ENCODE measurements at places on chromosomes 2 and 18.

- DNase-seq: no peak
Observed at GRCh38 chr2:60100034-60100433, 453.4 kb downstream of the BCL11A start.

DNA sequence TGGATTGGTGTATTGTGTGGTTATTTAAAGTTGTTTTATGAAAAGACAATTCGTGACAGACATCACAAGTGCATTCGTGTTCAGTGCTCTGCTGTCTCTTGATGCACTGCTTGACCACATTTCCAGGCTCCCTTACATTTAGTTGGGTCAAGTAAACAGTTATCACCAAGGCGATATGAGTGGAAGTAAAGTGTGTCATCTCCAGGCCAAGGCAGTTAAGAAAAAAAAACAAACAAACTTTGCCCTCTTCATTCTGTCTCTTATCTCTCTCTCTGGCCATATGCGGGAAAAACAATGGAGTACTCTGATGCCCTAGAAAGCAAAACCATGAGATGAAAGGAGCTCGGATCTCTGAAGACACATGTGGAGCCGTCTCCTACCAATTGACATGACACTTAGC is 131.1 kb downstream of the DSEL start:
- DNase-seq: no peak

DNA sequence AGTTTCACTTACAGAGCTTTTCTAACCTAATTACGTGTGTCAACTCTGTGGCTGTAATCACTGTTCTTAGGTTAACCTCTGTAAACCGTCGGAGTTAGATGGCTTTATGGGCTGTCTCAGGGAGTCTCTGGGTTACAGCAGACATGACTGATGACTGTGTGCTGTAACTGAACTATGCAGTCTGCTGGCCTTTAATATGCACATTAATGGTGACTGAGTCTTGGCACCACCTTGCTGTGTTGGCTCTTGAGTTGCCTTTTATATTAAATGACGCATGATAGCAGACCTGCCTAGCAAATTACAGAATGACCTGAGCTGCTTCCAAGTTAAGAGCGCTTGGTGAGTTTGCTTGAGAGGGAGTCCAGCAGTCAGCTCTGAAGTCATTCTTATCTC is 90.1 kb downstream of the ACKR3 start:
- no peak for DNase-seq

GRCh38 chr2:217436386-217436785 is 566.4 kb downstream of the TNS1 start:
- no peak for DNase-seq

- no peak for DNase-seq
Observed at GRCh38 chr2:89850881-89851582, 1159.6 kb downstream of the RPIA start.

DNA sequence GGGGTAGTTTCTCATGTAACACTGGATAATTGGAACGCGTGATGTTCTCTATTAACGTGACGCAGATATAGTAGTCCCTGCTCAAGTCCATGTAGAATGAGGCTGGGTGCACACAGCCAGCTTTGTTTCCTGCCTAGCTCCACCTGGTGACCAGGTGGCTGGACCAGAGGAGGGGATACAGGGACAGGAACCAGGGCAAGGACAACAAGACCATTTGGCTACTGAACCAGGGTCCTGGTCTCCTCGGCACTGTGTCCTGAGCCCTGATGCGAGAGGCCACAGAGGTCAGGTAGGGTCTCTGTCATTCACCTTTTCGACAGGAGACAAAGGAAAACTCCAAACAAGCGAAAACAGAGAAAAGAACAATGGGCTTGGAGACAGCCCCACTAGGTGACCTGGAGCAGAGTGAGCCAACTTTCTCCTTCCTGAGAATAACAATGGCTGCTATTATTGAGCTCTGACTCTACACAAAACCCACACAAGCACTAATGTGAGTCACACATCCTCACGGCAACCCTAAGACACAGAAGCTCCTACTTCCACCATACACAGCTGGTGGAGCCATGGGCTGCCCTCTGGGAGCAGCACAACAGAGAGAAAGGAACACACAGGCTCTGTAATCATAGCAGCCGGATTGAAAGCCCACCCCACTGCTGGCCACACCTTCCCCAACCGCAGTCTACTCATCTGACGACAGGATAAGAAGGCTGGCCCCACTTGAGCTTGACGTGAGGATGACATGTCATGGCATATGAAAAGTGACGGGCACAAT is 67.3 kb upstream of the TEX51 start:
- no peak for DNase-seq

DNA sequence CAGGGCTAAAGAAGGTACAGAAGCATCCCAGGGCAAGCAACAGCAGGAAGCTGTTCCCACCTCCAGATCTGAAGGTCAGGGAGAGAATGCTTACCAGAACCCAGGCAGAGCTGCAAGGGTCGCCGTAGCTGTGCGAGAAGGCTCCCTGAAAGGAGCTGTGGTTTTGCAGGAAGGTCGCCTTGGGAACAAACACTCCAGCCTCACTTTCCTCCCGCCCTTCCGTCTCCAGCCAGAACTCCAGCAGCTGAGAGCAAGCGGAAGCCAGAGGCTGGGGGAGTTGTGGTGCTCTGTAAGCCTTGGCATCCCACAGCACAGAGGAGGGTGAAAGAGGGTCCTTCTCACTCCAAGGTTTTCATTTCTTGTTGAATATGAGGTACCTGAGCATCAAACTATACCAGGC is 18.3 kb upstream of the ICOS start:
- no peak for DNase-seq

All from D721Med (cell line).